ENCODE measurements at places on chromosomes 7 and 10.

DNA sequence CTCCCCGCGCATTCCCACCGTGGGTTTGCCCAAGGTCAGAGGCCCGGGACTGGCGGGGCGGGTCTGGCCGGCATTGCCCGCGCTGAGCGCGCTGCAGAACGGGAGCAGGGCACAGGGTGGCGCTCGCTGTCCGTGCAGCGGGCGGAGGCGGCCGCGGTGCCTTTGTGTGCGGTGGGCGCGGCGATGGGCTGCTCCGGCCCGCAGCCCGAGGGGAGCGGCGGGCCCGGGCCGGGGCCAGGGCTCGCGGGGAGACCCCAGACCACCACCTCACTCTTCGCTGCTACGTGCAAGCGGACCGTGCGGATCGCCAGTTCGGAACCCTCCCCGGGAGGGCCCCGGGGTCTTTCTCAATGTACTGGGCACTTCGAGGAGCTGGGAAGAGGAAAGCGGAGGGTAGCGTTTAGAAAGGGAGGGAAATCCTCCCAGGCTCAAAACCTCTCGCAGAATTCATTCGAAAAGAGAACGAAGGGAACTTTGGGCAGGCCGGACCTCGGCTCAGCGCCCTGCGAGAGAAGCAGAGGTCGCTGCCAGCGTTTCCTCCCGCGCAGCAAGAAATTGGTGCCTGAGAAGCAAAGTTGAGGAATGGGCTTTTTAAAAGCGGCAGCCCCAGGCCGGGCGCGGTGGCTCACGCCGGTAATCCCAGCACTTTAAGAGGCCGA lies 8.5 kb downstream of the SP8 start:
- DNase-seq, result peak; percentile 60

DNA sequence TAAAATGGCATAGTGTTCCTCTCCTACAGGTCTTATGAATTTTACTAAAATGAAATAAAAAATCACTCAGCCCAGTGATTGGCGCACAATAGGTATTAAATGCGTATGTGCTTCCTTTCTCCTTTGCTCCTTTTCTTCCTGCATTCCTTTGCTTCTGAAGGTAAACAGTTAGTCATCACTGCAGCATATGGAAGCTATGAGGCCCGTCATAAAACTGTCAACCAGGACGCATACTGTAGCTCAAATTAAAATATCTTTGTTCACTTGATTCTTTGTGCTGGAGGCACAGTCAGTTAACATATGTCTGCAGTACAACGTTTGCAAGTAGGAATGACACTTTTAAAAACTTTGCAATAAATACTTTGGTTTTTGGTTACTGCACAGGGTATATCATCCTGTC lies 374.7 kb downstream of the TCERG1L start:
- DNase-seq, result no peak

- DNase-seq, result no peak
Measured at GRCh38 chr10:116143673-116144222, 129.3 kb downstream of the GFRA1 start.

- DNase-seq, result no peak
Measured at GRCh38 chr10:3476186-3476585, 303.6 kb upstream of the PITRM1 start.

- DNase-seq, result no peak
Measured at GRCh38 chr7:34177476-34177875, 272.1 kb downstream of the BMPER start.

DNA sequence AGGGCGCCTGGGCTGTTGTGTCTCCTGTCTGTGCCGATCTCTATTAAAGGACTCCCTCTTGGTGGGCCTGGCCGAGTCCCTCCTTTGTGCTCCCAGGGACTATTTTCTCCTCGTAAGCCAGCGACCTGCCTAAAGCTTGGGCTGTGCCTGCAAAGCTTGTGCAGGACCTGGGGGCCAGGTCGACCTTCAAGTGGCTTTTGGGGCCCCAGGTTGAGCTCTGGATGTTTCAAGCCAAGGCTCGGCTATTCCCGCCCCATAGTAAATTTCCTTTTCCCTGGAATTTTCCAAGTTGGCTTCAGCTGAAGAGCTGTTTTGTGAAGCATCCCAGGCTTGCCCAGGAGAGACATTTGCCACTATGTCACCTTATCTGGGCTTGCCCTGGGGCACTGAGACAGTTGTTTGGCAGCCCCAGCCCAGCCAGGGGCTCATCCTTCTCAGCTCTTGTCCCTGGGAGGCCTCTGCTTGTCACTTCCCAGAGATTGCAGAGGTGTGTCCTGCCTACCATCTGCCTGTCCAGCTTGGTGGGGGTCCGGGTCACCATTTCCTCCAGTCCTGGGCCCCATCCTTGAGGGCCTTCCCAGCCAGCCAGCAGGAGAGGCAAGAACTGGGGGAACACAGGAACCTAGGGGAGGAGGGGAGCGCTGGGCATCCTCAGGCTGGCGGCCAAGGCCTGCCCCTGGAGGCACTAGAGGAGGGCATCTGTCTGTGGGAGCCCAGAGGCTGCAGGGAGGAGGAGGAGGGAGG lies 20.2 kb downstream of the ZMIZ2 start:
- DNase-seq, result peak; percentile 5

DNA sequence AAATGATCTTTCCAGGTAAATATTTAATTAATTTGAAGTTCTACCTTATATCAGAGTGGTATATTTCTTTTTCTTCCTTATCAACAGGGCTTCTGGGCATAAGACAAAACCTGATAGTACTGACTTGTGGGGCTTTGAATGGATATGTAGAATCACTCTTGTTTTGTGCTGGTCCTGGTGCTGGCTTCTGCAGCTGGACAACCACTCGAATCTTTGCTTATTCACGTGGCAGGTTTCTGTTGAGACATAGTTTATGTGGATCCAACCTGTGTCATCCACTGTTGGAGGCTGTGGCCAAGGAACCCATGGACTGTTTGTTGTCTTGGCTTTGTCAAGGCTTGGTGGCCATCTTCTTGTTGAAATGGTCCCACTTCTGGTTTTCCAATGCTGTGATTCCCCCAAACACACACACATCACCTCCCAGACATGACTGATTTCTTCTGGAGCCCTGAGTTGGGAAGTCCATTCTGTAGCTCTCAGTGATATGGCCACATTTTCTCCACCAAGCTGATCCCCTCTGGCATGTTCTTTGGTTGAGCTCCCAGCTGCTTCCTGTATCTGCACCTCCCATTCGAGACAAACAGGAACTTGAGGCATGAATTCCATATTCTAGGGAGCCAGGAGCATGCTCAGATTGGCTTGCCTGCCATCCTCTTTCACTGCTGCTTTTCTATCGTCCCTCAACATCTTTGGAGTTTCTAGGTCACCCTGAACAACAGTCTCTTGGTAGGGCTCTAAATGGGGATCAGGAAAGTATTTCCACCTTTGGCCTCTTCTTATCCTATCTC lies 19.5 kb downstream of the TAS2R41 start:
- DNase-seq, result no peak

- no peak for DNase-seq
Measured at GRCh38 chr7:94482796-94483195, 26.8 kb upstream of the CASD1 start.

- DNase-seq, result no peak
Measured at GRCh38 chr10:85175635-85176034, 847.2 kb downstream of the CCSER2 start.

DNA sequence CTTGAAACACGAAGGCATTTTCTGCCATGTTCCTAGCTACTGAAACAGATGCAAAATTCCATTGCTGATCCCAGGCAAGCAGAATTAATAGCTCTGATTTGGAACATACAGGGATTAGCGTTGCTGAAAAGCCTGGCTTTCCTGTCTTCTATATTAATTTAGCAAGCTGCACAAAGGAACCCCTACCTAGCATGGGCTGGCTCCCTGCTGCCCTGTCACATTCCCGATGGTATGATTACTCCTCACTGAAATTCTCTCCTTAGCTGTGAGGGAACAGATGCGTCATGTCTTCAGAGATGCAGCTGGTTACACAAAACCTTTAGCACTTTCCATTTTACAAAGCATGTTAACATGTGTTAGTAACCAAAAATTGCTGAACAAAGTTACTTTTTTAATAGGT lies 878.9 kb downstream of the TYW1 start:
- no peak for DNase-seq

DNA sequence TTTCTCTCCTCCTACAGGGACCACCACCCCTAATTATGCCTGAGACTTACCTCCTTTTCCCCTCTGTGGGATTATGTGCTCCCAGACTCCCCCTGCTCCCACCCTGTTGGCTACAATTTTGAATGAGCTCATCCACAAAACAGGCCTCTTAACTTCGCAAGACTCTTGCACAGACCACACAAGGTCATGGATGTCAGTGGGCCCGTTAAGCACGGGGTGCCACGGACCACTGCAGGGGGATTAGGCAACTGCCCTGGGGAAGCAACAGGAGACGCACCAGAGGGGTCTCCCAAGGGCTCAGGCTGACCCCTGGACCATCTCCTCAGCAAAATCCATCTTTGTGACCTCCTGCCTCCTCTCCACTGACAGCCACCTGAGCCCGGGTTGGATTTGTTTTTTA lies 42.1 kb upstream of the COL13A1 start:
- no peak for DNase-seq

GRCh38 chr10:20614911-20615310 lies 282.2 kb downstream of the NEBL start:
- no peak for DNase-seq

- peak; percentile 75 for DNase-seq
Measured at GRCh38 chr10:29304264-29304994, 15.6 kb downstream of the LYZL1 start.

DNA sequence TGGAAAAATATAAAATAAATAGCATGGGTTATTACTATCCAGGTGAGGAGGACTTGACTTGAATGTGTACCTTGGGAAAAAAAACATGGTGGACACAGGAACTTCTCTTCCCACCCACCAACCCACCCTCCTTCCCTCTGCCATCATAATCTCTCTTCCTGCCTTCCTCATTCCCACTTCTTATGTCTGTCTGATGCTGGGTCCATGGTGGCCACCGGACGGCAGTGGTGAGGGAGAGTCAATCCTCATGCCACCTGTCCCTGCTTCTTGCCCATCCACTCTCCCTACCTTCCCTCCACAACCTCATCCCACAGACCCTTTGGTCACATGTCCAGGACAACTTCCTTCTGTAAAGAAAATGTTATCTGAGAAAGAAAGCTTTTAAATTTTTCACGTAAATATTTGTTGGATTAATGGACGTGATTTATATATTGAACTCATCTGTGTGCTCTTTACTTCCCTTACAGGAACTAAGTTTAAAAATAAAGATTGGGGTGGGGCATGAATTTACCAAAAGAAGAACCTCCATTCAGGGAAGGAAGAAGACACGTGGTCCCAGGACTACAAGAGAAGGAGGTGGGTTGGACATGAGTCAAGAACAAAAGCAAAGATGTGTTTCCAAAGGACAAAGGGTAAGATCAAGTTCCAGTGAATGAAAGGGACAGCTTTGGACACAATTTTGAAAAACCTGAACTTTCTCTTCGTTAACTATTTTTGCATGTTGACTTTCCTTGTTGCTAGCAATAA lies 104.5 kb downstream of the PIP4K2A start:
- no peak for DNase-seq

- no peak for DNase-seq
Measured at GRCh38 chr10:74249865-74250264, 98.8 kb downstream of the ADK start.

GRCh38 chr7:152967958-152968357 lies 208.4 kb downstream of the ACTR3B start:
- no peak for DNase-seq

GRCh38 chr7:103075337-103075918 lies 488 bp downstream of the ARMC10 start:
- DNase-seq, result peak; percentile 62

DNA sequence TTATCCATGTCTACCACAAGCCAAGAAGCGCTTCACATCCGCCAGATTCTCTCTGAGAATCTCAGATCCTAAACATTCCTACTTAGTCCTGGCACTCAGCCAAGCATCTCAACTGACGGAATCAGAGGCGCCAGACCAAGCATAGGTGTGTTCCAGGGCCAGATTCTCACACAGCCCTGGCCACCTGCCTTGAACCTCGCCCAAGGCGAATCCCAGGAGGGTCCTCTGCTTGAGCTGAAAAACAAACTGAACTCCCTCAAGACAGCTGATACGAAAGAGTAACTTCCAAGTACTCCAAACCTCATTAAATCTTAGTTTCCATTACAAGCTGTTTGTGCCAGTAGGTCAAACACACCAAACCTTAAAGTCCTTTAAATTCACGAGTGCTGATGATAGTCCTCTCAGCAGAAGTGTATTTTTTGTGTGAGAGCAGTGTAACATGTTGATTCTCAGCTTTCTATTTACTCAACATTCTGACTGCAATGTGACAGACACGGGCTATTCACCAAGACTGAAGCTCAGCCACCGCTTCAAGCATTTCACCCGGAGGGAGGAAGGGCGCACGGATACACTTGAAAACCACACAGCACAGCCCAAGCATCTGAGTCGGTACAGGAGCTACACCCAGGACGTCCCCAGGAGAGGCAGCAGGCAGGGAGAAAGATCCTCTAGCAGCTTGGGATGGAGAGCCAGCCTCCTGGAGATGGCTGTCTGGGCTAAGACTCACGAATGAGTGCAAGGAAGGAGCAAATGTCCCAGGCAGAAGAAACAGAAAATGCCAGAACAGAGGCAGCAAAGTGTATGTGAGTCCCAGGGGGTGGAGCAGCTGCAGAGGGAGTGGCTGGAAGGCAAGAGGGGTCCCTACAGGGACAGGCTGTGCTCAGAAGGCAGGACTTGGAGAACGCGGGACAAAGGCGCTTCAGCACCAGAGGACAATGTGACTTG lies 6.0 kb downstream of the PARD3 start:
- DNase-seq, result peak; percentile 24

GRCh38 chr10:66752714-66753113 lies 173.1 kb upstream of the LRRTM3 start:
- no peak for DNase-seq

DNA sequence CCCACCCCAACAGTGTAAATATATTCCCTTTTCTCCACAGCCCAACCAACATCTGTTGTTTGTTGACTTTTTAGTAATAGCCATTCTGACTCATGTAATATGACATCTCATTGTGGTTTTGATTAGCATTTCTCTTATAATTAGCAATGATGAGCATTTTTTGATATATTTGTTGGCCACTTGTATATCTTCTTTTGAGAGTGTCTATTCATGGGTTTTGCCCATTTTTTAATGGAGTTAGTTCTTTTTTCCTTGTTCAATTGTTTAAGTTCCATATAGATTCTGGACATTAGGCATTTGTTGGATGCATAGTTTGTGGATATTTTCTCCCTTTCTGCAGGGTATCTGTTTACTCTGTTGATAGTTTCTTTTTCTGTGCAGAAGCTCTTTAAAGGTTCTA lies 340.1 kb downstream of the NXPH1 start:
- DNase-seq, result no peak

GRCh38 chr7:141992156-141992555 lies 3.5 kb upstream of the MGAM start:
- no peak for DNase-seq

GRCh38 chr10:110285501-110285900 lies 19.2 kb downstream of the SMNDC1 start:
- no peak for DNase-seq

- DNase-seq, result no peak
Measured at GRCh38 chr7:150941351-150942000, 36.6 kb downstream of the KCNH2 start.

GRCh38 chr10:49360271-49361177 lies 35.4 kb downstream of the DRGX start:
- no peak for DNase-seq

Data from AG08396 (cell line).